AG08396 (cell line): ENCODE measurements at places on chromosomes 7 and 10.
A peak's percentile ranks its signal among the peaks of the same experiment; 100 is the strongest.

DNA sequence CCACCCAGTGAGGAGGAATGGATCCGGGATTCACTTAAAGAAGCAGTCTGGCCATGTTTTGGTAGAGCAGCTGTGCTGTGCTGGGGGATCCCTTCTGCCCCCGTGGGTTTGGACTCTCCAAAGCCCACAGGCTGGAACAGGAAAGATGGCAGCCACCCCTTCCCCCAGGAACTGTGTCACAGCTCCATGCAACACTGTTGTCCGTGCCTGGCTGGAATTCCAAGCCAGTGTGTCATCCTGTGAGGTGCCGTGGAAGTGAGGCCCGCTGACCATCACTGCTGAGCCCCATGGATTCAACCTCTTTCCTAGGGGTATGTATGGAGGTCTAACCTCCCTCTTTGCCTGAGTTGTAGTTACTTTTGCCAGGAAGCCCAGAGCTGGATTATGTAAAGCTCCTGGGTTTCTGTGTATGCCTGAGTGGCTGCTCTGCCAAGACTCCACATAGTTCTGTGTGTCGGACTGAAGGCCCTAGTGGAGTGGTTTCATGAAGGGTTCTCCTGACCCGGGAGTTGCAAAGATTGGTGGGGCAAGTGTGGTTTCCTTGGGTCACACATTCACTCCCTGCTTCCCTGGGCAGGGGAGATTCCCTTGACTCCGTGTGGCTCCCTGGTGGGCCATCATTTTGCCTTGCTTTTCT lies 35.1 kb upstream of the PCGF5 start:
- DNase-seq, result peak; percentile 68

DNA sequence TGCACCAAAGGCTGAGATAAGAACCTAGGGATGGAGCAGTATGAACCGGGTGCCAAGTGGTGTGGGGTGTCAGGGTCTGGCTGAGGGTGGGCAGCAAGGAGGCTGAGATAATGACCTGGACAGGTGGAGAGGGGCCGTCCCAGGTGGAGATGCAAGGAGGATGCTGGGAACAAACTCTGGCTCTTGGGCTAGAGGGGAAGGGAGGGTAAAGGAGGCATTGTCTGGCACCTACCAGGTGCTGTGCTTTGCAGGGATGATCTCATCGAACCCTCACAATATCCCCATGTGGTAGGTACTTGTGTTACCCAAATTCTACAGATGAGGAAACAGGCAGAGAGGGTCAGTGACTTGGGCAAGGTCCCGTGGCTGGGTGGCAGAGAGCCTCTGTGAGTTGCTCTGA lies 19.9 kb upstream of the HOXA13 start:
- DNase-seq, result no peak

DNA sequence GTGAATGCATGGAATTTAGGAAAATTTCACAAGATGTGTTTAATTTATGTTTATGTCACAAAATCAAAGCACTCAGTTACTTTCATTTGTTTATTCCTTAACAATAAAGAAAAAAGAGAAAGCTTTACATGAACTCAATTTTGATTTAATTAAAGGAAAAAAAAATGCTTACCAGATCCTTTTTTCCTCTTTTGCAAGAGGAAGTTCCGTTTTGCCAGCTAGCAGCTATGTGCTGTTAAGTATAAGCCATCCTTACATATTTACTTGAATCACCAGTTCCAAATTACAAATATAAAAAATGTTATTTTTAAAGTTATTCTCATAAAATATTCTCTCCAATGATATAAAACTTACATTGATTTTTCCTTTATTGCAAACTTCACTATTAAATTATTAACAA lies 12.7 kb downstream of the MRC1 start:
- no peak for DNase-seq

- no peak for DNase-seq
Observed at GRCh38 chr7:2100278-2101208, 132.2 kb downstream of the MAD1L1 start.

DNA sequence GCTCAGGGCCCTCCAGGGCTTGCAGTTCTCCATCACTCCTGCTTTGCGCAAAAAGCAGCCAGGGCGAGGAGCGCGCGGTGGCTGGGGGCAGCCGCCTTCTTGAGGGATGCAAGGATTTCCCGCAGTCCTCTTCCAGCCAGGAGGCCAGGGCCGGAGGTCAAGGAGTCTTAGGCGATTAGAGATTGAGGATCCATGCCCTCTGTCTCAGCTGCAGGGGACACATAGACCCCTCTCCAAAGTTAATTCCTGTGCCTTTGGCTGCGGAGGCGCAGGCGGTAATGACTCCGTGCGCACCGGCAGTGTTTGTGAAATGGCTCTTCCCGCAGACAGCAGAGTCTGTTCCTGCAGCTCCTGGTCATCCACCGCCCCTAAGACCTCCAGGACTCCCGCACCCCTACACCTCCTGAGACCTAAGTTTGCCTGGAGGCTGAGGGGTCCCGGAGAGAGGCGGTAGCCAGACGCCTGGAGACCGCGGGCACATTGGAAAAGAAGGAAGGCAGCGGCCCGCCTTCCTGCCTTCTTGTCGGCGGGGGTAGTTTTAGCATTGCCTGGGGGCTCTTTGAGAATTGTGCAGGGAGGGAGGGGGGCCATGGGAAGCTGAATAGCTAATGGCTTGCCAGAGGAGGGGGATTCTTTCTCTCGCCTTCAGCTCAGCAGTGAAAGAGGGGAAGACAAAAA lies 3.3 kb upstream of the NEUROG3 start:
- no peak for DNase-seq

DNA sequence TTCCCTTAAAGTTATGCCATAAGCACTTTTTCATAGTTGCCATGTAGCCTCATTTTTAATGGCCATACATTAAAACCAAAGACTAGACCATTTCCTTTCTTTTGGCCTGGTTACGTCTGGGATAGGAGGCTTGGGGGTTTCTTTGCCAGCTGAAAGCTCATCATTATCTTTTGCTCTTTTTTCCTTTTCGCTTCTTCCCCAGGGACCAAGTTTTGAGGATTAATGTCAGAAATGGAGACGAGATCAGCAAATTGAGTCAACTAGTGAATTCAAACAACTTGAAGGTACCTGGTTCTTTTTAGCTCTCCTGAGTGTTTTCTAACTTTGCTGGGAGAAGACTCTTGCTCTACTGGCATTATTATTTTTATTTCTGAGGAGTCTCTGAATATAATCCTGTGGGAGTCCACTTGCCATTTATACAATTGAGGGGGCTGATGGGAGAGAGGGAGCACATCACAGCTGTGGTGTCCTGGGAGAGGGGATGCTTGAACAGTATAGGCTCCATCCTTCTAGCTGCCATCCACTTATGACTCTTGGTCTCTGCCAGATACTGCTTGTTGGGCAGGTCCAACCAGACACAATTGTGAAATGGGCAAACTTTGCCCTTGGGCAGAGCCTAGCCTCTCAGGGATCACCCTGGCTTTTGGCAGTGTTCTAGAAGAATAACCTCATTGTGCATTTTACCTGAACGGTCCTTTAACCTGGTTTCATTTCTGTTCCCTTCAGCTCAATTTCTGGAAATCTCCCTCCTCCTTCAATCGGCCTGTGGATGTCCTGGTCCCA lies 5.8 kb downstream of the CPA4 start:
- no peak for DNase-seq

- DNase-seq, result no peak
Observed at GRCh38 chr10:116465546-116465945, 37.9 kb downstream of the PNLIPRP3 start.

- no peak for DNase-seq
Observed at GRCh38 chr7:94823947-94824346, 83.4 kb upstream of the PPP1R9A start.

- peak; percentile 77 for DNase-seq
Observed at GRCh38 chr7:4753598-4754432, 21.6 kb upstream of the AP5Z1 start.

DNA sequence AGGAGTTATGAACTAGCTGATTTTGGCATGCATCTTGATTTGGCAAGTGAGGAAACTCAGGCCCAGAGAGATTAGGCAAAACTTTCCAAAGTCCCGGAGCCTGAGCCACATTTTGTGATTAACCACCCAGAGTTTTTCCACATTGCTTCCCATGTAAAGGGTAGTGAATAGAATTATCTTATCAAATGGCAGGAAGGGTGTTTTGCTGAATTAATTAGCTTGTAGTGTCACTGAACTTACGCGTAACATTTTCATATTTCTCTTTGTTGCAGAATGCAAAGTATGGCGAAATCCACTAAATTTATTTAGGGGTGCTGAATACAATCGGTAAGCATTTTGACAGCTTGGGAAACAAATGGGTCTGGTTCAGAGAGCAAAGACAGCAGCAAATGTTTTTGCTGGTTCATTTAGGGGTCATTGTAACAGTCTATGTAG lies 176.2 kb downstream of the ST7 start:
- no peak for DNase-seq

DNA sequence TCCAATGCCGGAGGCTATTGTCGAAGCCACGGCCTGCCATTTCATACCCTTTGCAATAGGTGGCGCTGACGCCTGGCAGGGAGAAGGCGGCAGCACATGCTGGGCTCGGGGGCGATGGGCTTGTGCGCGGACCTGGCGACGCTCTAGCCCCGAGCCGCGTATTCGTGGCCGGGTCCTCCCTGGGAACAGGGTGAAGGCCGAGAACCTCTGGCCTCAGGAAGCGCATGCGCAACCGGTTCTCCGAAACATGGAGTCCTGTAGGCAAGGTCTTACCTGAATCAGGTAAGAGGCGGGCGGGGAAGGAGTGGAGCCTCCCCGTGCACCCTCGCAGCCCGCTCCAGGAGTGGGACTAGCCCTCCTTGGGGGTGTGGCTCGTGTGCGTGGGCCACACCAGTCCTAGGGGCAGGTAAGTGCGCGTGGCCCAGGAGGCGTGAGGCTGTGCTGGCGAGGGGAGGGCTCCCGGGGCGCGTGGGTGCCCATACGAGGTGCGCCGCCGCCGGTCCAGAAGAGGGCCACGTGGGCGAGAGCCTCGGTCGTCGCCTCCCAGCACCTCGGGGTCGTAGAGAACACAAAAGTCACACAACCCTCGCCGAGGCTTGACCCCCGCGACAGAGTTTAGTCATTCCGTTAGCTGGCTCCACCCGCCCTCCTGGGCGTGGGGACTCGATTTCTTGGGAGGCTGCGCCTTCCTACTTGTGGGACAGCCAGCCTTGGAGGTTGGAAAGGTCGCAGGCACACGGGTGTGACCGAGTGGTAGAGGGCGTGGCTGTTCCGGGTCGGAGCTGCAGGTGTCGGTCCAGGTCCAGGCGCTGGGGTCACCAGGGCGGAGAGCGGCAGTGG lies 5.6 kb upstream of the MEST start:
- no peak for DNase-seq

DNA sequence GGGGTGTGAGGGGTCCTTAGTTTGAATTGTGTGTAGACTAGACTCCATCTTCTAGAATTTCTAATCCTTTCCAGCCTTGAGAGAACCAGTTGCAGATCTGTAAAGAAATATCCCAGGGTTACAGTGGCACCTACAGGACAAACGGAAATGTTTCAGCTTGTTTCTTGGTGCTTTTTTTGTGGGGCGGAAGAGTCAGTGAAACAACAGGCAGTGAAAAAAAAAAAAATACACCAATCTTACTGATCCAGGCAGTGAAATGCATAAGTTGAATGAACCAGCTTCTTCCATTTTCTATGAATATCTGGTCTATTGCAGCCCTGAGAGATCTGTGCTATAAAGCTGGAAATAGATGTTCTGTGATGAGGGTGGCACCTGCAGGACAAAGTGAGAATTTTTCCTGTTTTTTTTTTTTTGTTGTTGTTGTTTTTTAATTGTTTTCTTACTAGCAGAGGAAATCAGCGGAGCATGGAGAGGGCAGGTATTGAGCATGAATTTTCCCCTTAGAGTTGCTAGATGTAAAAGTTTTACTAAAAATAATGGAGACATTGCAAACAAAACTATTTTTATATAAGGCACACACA lies 81.9 kb upstream of the DYNC1I1 start:
- DNase-seq, result peak; percentile 15

DNA sequence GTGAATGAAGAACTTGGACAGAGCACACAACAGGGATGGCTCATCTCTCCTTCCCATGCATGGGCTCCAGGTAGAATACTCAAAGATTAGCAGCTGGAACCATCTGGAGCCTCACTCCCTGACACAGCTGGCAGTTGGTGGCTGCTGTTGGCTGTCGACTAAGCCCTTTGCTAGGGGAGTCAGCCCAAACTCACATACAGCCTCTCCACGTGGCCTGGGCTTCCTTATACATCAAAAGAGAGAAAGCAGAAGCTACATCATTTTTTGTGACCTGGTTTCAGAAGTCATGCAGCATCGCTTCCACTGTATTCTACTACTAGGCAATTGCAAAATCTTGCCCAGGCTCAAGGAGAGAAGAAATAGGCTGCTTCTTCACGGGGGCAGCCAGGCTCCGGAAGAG lies 24.4 kb downstream of the ASNS start:
- DNase-seq, result no peak

DNA sequence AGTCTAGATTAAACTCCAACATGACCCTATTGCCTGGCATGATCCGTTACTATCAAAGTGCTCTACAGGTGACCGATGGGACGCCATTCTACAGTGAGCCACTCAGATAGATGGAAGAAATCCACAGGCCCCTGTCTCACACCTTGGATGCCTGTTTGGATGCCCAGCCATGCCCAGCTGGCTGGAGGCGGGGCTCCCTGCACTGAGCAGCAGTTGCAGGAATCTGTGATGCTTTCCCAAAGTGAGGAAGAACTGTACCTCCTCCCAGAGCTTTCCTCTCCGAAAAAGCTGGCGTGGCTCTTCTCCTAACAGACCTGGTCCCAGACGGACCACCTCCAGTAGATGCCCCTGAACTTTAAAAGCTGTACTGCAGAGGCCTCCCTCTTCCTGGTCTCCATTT lies 253.3 kb downstream of the ELMO1 start:
- DNase-seq, result no peak

GRCh38 chr7:26143298-26144048 lies 8.5 kb upstream of the NFE2L3 start:
- DNase-seq, result peak; percentile 51

DNA sequence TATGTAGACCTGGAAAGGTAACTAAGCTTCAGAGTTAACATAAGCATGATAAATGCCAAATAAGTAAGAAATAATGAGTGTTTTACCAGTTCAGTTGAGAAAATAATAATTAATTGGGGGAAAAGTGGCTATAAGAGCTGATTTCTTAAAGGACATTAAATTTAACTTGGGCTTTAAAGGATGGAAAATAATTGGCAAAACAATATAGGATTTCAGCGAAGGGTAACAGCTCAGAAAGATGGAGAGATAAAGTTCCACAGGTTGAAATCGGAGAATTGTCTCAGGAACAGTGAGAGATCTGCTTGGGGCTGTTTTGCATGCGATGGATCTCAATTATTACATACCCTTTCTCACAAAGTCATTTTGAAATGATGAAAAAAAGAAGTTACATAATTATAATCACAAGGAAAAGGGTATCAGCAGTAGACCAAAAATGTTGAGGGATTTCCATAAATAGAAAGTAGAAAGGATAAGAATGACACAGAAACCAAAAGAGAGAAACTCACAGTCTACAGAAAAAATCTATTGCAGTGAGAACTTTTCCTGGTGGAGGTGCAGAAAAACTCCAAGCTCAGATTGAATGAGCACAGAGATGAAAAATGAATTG lies 40.1 kb upstream of the ITGB8 start:
- DNase-seq, result no peak

GRCh38 chr10:119859420-119860258 lies 13.0 kb downstream of the MCMBP start:
- DNase-seq, result no peak

DNA sequence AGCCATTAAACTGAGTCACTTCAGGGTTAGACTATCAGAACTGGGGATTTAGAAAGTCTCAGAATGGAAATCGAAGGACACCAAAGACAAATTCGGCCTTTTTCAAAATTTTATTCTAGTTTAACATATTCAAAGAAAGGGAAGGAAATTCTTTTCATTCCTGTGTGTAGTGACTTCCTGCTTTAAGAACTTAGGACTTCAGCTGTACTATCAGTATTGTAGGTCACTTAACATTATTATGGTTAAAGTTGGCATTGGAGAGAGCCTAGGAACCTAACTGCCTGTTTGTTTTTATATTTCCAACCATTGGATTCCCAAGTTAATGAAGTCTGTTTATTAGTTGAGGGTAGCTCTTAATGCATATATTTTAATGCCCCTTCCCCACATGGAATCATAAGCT lies 63.7 kb downstream of the PTEN start:
- DNase-seq, result no peak
